ENCODE measurements at places on chromosomes 2 and 18. TPM values are rescaled to one million over a fixed set of nuclear protein-coding genes. Genes with fewer than 3 reads are reported as not detected.

GRCh38 chr2:73069855-73070642, 1.5 kb downstream of the SFXN5 start:
- no peak for DNase-seq

DNA sequence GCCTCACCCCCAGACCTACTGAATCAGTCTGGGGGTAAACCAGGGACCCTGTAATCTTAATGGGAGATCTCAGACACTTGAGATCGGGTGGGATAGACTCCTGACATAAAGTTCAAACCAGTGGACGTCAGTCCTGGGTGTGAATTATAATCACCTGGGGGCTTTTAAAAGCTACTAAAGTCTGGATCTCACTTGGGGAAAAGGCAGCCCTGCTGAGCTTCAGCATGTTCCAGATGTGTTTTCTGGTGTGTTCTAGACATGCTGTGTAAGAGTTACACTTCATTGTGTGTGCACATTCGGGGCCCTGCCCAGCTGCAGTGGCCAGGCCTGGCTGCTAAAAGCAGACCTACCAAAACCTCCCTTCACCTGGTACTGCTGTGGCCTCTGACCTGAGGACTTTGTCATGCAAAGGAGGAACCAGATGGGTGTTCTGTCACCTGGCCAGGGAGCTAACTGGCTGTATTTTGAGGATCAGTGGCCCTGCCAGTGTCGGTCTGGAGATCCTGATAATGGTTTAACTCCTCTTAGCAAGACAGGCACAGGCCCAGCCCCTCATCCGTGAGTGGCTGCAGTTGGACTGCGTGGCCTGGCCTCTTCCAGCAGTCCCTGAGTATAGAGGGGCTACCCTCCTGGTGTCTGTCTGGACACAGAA, 10.6 kb downstream of the RRM2 start:
- no peak for DNase-seq

DNA sequence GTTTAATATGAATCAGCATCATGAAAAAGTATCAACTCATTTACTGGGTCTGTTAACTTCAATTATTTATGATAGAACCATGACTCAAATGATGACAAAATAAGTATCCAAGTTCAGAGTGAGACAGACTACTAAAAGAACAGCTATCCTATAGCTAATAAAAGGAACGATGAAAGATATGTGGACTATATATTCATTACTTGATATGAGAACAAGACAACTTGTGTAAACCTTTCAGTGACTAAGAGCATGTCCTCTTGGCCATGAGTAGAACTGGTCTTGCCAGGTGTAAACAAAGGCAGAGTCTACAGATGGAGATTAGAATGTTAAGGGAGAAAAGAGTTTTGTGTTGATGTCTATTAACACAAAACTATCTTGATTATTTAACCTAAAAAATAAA, 360.4 kb upstream of the ZC3H15 start:
- no peak for DNase-seq

GRCh38 chr2:85257359-85257969, 70.3 kb downstream of the TGOLN2 start:
- no peak for DNase-seq

Gene DSC1
- total RNA-seq: not detected

DNA sequence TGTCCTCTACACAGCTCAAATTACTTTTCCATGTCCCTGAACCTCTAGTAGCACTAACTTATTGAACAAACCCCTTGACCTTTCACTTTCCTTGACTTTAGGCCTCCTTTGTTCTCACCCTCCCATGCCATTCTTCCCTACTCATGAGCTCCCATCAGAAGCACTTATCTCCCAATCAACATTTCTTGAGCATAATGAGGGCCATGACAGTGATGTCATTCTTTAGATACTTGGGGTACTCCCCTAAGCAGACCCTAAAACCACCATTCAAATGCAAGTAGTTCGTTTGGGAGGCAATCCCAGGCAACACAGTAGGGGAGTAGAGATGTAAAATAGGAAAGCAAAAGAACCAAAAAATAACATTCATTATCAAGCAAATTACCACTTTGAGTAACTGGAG, 115.9 kb upstream of the ARHGAP28 start:
- no peak for DNase-seq

Measured in OCI-LY7 (cell line).